Activated CD4-positive, alpha-beta memory T cell treated with anti-CD3 and anti-CD28 coated beads for 36 hours (primary cell): ENCODE measurements at places on chromosomes 5 and 9. TPM values are rescaled to one million over a fixed set of nuclear protein-coding genes. Genes with fewer than 3 reads are reported as not detected.
A peak's percentile ranks its signal among the peaks of the same experiment; 100 is the strongest.

DNA sequence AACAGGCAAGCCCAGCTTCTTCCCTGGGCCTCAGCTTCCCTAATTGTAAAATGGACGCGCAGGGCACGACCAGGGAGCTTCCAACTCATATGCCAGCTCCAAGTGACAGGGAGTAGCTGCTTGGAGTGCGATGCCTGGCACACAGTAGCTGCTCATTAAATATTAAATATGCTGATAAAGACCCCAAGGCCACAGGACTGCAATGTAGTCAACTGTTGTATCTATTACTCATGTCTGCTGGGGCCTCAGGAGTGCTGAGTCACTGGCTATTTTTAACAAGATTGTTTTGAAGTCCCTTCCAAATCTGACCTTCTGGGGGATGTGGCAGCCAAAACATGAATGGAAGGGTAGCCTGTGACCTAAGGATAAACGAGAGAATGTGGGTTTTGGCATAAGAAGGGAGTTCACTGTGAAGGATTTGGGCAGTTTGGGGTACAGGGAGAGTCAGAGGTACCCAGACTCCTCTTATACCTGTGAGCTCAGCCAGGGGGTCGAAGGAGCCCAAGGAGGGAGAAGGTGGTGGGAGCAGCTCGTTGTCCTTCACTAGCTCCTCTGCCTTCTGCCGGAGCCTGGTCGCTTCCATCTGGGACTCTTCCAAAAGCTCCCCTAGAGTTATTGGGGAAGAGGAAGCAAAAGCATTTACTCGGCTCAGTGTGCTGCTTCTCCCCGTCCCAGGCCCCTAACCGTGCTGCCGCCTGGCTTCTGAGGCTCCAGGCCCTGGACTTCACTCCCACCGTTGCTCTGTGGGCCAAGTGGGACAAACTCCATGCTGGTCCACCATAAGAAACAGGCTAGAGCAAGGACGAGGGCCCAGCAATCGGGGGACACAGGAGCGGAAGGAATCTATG is 17.5 kb downstream of the TNIP1 start:
- DNase-seq = no peak

The PLEKHG4B gene
- total RNA-seq = not detected

The FOXD4L3 gene
- total RNA-seq = not detected

The C6 gene
- total RNA-seq = not detected

The DMGDH gene
- total RNA-seq = 1.7 TPM

DNA sequence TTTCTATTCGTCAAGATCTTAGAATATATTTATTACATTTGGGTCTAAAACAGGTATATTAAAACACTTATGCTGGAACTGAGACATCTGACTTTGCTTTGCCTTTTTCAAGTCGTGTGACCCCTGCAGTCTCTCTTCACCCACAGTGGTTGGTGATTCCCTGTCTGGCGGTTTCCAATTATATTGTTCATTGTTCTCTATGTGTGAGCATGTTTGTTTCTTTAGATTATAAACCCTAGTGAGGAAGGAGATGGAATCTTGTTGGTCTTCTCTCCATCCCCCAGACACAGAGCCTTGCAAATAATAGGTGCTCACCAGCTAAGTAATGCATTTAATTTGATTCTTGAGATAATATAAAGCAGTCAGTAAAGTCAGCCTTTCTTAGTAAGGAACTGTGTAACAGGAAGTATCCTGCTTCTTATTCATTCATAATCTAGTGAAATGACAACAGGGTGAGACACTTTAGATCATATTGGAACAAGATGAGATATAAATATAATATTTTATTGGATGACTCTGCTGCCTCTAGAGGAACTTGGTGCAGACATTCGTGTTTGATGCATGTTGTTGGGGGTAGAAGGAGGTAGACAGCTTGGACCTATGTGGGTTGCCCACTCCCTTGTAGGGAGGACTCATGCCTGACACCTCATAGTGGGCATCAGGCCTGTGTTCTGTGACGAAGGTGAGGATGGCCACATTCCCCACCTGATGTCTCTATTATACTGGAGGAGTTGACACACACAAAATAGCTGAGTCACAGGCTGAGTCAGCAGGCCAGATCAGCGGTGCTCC is 88.1 kb downstream of the FGF1 start:
- peak; percentile 65 for DNase-seq

DNA sequence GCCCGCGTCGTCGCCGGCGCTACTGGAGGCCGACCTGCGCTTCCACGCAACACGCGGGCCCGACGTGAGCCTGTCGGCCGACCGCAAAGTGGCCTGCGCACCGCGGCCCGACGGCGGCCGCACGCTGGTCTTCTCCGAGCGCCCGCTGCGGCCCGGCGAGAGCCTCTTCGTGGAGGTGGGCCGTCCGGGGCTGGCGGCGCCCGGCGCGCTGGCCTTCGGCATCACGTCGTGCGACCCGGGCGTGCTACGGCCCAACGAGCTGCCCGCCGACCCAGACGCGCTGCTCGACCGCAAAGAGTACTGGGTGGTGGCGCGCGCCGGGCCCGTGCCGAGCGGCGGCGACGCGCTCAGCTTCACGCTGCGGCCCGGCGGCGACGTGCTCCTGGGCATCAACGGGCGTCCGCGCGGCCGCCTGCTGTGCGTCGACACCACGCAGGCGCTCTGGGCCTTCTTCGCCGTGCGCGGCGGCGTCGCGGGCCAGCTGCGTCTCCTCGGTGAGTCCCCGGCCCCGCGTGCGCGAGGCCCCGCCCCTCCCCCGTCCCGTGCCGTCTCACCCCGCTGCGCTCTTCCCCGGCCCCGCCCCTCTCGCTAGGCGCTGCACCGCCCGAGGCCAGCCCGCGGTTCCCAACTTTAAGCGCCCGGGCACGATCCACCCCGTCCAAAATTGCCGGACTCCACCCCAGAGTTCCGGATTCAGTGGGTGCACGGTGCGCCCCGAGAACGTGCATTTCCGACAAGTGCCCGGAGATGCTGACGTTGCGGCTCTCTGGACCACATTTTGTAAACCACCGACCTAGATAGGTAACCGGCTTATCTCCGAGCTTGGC is 42.8 kb downstream of the NEURL1B start:
- peak; percentile 70 for DNase-seq
